ENCODE measurements at places on chromosomes 6 and 20. TPM values are rescaled to one million over a fixed set of nuclear protein-coding genes. Genes with fewer than 3 reads are reported as not detected.

DNA sequence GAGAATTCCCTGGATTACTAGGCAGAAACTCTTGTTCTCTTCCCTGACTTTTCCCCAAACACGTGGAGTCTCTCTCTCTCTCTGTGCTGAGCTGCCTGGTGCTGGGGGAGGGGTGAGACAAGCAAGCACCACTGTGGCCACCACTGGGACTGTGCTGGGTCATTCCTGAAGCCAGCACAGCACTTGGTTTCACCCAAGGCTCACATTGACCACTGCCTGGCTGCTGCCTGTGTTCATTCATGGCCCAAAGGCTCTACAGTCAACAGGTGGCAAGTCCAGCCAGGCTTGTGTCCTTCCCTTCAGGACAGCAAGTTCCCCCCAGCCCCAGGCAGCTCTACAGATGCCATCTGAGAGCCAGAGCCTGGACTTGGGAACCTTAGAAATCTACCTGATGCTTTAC, 92.2 kb downstream of the CTNNBL1 start:
- peaks cover 6% of the 10 kb centered on the region for H3K4me1 ChIP-seq
- DNase-seq: no peak
- no peaks in the 10 kb centered on the region for H3K27me3 ChIP-seq
- peaks cover 67% of the 10 kb centered on the region for H3K36me3 ChIP-seq
- no peak overlapping the region for H3K27ac ChIP-seq

DNA sequence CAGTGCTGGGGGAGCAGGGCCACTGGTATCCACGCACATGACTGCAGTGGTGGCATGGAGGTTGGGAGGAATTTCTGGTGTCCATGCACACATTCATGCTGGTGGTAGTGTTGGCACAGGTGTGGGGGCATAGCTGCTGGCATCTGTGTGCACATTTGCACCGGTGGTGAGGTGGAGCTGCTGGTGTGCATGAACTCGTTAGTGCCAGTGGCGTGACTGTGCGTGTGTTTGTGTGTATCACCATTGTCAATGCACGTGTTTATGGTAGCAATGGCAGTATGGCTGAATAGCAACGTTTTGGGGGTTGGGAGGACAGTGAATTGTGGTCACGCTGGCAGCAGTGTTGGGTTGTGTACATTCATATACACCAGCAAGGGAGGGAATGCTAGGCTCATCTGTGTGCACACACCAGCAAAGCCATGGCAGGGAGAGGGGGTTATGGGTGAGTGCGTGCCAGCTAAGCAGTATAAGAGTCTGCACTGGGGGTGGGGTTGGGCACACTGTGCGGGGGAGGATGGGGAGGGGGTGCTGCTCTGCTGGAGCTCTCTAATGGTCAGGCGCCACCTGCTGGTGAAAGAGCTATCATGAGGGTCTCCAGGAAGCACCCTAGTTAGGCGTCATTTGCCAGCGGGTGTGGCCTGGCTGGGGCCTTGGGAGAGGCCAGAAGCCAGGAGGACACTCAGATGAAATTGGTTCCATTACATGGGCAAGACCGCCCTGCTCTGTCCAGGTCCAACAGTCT, 626.1 kb upstream of the ID4 start:
- H3K4me3 ChIP-seq: no peak overlapping the region
- H3K27ac ChIP-seq: no peak overlapping the region
- no peaks in the 10 kb centered on the region for H3K4me1 ChIP-seq
- no peaks in the 10 kb centered on the region for H3K36me3 ChIP-seq
- H3K27me3 ChIP-seq: no peaks in the 10 kb centered on the region

DNA sequence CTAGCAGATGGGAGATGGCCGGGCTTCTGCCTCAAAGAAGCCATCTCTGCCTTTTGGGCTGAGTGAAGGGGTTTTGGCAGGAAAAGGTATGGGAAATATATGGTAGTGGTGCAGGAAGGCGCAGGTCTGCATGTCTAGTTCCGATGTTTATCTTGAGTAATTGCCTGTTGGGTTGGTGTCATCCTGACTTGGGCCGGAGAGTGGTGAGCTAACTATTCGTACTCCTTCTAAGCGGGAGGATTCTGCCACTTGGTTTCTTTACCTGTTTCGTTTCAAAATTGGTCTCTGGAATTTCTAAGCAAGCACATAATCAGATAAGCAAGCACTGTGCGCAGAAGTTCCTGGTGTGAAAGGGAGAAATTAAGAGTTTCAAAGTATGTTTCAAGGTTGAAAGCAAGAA, 229.6 kb downstream of the SAMD5 start:
- H3K27me3 ChIP-seq: peaks cover 17% of the 10 kb centered on the region
- H3K36me3 ChIP-seq: no peaks in the 10 kb centered on the region
- no peak overlapping the region for H3K4me3 ChIP-seq
- no peak overlapping the region for H3K27ac ChIP-seq

- H3K27me3 ChIP-seq: no peaks in the 10 kb centered on the region
- no peak for DNase-seq
- H3K27ac ChIP-seq: peak overlapping the region; percentile 11
- peaks cover 46% of the 10 kb centered on the region for H3K4me1 ChIP-seq
Observed at GRCh38 chr6:134980846-134981245, 30.9 kb upstream of the ALDH8A1 start.

- no peak for DNase-seq
- peaks cover 21% of the 10 kb centered on the region for H3K36me3 ChIP-seq
- H3K4me3 ChIP-seq: no peak overlapping the region
Observed at GRCh38 chr6:20718705-20719653, 184.7 kb downstream of the CDKAL1 start.

DNA sequence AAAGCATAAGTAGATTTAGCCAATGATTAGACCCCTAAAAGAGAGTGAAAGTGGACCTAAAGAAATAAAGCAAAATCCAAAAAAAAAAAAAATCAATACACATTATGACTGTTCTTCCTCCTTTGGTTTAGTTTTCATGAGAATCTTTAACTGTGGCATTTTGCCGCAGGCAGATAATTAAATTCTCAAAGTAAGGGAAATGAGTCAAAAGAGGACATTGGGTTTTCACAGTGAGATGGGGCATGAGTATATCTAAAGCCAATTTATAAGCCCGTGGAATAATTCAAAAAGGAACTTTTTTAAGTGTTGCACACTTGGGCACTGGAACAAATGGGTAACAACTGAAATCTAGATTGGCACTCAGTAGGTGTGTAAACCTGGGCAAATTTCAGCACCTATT, 230.3 kb downstream of the PKHD1 start:
- no peak overlapping the region for H3K27ac ChIP-seq
- no peaks in the 10 kb centered on the region for H3K36me3 ChIP-seq
- H3K4me1 ChIP-seq: no peaks in the 10 kb centered on the region

DNA sequence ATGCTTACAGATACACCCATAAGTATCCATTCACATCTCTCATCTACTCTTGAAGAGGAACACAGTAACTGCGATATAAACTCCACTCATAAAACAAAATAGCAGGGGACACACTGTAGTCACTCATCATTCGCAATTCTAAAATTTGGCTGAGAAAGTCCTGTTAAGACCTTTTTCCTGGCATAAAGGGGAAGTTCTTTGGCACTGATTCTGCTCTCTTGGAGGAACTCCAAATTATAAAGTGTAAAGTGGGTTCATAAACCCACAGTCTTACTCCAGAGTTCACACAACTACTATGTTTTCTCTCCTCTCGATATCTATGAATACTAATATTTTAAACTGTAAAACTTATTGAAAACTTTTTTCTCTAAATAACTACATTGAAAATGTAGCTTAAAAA, 80.6 kb downstream of the ADGB start:
- no peak overlapping the region for H3K27ac ChIP-seq
- no peaks in the 10 kb centered on the region for H3K27me3 ChIP-seq
- no peaks in the 10 kb centered on the region for H3K4me1 ChIP-seq
- no peak for DNase-seq

DNA sequence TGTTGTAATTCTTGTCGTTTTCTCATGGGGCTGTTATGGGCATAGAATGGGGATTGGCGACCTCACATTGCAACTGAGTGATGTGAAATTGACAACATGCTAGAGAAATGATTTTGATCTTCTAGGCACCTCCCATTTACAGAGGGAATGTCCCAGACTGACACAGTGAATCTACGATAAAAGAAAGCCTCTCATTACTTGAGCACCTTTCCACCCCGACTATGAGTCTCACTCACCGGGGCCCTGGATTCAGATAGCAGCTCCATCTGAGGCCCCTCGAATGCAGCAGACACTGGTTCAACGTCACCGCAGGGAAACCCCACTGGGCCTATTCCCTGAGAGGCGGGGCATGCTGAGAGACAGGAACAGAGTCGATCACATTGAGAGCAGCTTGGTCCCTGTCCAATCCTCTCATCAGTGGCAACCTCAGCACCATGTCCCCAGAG, 49.1 kb downstream of the NFATC2 start:
- no peak overlapping the region for H3K4me3 ChIP-seq
- no peak for DNase-seq
- peaks cover 82% of the 10 kb centered on the region for H3K36me3 ChIP-seq
- no peaks in the 10 kb centered on the region for H3K27me3 ChIP-seq

GRCh38 chr6:43578748-43579147, 2.8 kb downstream of the POLH start:
- H3K27ac ChIP-seq: no peak overlapping the region
- no peak for DNase-seq
- H3K36me3 ChIP-seq: peaks cover 25% of the 10 kb centered on the region
- no peaks in the 10 kb centered on the region for H3K27me3 ChIP-seq

- H3K27me3 ChIP-seq: no peaks in the 10 kb centered on the region
- H3K4me1 ChIP-seq: peaks cover 76% of the 10 kb centered on the region
- DNase-seq: no peak
- peak overlapping the region; percentile 70 for H3K27ac ChIP-seq
Observed at GRCh38 chr6:13667655-13668054, 44.0 kb downstream of the RANBP9 start.

DNA sequence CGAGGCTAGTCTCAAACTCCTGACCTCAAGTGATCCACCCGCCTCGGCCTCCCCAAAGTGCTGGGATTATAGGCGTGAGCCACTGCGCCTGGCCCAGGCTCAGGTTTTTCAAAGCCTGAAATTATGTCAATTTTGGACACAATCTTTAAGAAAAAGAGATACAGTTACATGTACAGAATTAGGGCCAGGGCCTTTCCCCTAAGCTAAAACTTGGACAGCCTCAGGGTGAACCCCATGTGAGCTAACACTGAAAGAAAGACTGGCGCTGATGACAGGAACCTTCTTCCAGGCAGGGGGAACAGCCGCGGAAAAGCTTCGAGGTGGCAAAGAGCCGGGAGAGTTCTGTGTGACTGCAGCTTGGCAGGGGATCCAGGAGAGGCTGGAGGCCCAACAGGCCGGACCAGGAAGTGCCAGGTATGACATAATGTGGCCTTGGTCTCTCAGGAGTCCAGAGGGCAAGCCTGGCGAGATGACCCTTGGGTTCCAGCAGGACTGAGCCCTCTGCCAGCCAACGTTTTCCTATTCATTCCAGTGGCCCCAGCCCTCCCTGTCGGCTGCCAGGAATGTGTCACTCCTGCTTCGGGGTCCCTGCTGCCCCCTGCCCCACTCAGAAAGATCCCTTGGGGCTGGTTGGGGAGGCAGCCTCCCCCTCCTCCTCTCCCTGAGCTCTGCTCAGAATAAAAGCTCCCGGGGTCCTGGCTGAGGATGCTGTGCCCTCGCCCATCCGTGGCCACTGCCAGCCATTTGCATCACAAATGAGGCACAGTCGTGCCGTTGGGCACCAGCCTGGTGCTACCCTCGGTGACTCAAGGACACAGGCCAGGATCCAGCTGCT, 37.3 kb downstream of the RBM38 start:
- no peaks in the 10 kb centered on the region for H3K27me3 ChIP-seq
- H3K4me1 ChIP-seq: peaks cover 50% of the 10 kb centered on the region
- H3K36me3 ChIP-seq: peaks cover 9% of the 10 kb centered on the region
- no peak overlapping the region for H3K4me3 ChIP-seq

DNA sequence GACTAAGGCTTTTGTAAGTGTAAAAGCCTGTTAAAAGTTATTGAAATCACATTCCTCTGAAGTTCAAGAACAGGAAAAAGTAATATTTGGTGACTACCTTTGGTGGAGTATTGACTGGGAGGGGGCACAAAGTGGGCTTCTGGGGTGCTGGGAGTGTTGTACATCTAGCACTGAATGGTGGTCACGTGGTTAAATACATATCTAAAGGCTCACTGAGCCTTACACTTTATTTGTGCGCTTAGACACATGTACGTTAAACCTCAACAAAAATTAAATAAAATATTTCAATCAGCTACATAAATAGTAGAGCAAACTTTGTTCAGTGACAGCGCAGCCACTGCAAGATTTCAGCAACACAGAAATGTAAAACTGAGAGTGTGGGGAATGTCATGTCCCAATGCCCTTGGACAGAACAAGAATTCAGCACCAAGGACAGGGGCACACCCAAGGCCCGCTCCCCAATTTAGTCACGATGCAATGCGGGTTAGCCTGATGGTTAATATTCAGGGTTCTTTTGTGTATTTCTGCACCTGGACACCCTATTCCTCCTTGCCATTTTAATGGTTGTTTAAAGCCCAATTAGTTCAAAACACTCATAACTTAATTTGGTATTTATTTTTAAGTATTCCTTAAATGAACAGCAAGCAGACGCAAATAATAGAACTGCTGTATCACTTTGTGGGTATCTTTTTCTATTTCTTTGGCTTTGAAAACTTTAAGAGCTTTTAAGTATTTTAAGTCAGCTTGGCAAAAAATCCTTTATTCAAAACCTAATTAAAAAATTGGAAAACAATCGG, 37.4 kb downstream of the ANGPT4 start:
- peaks cover 11% of the 10 kb centered on the region for H3K4me1 ChIP-seq
- H3K36me3 ChIP-seq: no peaks in the 10 kb centered on the region
- H3K4me3 ChIP-seq: no peak overlapping the region
- peaks cover 5% of the 10 kb centered on the region for H3K27me3 ChIP-seq

DNA sequence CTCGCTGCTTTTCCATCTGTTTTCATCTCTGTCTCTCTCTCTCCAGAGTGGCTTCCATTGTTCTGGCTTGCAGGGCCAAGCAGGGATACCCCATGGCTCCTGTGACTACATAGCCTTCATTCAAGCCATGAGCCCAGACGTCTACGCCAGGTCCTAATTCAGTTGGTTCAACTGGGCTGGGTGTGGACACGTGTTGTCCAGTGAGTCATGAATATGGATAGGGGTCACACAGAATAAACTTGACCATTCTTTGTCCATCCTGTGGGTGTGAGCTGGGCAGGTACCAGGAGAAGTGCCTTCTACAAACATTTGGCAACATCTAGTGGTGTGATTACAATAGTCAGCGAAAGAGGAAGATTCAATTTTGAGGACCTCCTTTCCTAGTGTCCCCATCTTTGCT, 96.9 kb upstream of the ARMC2 start:
- H3K27ac ChIP-seq: no peak overlapping the region
- H3K4me3 ChIP-seq: no peak overlapping the region
- H3K27me3 ChIP-seq: peaks cover 4% of the 10 kb centered on the region

DNA sequence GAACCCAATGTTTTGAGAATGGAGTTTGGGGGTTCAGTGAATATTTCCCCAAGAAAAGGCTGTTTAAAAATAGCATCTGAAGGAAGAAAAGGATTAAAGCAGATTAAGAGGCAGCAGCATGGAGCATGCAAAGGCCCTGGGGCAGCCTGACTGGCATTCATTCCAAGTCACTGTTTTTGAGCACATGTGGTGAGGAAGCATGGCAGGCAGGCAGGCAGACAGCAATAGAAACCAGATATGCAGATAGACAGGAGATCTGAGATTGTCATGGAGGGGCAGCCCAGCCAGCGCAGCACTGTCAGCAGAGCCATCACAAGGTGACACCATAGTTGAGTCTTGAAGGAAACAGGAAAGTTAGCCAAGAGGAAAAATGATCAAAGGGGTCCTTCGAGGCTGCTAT, 37.8 kb downstream of the SIRPA start:
- no peak overlapping the region for H3K4me3 ChIP-seq
- H3K36me3 ChIP-seq: no peaks in the 10 kb centered on the region
- H3K4me1 ChIP-seq: no peaks in the 10 kb centered on the region
- peaks cover 35% of the 10 kb centered on the region for H3K27me3 ChIP-seq
- DNase-seq: no peak

The RBBP8NL gene
- not detected for total RNA-seq

The BMP7 gene
- total RNA-seq: not detected

The HLA-DOA gene
- total RNA-seq: 9.9 TPM

The NKAIN2 gene
- total RNA-seq: not detected

The C2 gene
- 1.6 TPM for total RNA-seq

The GLP1R gene
- total RNA-seq: 0.56 TPM

The RAET1L gene
- not detected for total RNA-seq

The FHL5 gene
- not detected for total RNA-seq

The OPRM1 gene
- not detected for total RNA-seq

All from activated naive CD8-positive, alpha-beta T cell treated with anti-CD3 and anti-CD28 coated beads for 36 hours (primary cell).